ENCODE measurements at places on chromosomes 3 and 15. TPM values are rescaled to one million over a fixed set of nuclear protein-coding genes. Genes with fewer than 3 reads are reported as not detected.

DNA sequence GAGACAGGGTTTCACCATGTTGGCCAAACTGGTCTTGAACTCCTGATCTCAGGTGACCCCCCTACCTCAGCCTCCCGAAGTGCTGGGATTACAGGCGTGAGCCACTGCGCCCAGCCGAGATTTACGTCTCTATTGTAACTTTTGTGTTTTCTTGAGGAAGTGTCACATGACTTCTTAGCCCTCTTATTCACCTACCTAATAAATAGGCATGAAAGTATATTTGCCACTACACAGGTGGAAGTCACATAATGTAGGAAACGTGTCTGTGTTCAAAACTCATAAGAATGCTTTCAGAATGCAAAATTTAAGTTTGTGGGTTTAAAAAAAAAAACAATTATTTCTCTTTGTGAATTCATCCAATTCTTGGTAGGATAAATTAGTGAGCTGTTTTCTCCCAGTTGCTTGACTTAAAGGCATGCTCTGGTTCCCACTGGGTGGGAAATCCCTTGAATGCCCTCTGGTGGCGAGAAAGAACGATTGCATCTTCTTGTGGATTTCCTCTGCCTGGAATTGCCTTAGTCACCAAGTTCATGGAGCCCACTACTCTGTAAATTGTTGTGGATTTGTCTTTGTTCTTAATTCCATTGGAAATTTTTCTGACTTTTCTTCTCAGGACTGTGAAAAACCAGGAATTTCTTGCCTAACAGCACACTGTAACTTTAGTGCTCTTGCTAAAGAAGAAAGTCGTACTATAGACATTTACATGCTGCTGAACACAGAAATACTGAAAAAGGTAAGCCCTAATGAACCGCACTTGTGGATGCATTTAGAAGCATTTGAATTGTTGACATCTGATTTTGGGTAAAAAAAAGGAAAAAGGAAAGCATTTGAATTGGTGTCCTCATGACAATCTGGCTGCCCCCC lies 82.2 kb upstream of the CTDSPL start:
- peak; percentile 50 for DNase-seq

DNA sequence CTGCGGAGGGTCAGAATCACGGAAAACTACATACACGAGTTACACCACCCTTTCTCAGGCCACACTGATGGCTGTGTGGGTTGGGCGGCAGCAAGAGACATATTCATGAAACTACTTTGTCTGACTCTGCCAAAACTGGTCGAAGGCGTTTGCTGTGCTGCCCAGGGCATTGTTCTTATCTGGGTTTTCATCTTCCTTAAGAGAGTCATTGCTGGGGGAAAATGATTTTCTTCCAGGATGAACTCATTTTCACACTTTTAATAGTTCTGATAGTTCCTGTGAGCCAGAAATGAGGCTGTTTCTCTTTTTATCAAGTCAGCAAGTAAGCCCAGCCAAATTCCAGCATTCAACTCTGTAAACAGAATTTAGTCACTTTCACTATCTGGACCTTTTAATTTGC lies 47.6 kb downstream of the TRIM71 start:
- DNase-seq: no peak

- DNase-seq: no peak
These were observed 66.9 kb downstream of the DCLK3 start for GRCh38 chr3:36697229-36698001.

GASK1A gene
- 38.8 TPM for total RNA-seq
